ENCODE measurements at places on chromosomes 5 and 9. TPM values are rescaled to one million over a fixed set of nuclear protein-coding genes. Genes with fewer than 3 reads are reported as not detected.

The GRXCR2 gene
- not detected for total RNA-seq

The HACD4 gene
- total RNA-seq: 2.0 TPM

The KLF4 gene
- 213 TPM for total RNA-seq

DNA sequence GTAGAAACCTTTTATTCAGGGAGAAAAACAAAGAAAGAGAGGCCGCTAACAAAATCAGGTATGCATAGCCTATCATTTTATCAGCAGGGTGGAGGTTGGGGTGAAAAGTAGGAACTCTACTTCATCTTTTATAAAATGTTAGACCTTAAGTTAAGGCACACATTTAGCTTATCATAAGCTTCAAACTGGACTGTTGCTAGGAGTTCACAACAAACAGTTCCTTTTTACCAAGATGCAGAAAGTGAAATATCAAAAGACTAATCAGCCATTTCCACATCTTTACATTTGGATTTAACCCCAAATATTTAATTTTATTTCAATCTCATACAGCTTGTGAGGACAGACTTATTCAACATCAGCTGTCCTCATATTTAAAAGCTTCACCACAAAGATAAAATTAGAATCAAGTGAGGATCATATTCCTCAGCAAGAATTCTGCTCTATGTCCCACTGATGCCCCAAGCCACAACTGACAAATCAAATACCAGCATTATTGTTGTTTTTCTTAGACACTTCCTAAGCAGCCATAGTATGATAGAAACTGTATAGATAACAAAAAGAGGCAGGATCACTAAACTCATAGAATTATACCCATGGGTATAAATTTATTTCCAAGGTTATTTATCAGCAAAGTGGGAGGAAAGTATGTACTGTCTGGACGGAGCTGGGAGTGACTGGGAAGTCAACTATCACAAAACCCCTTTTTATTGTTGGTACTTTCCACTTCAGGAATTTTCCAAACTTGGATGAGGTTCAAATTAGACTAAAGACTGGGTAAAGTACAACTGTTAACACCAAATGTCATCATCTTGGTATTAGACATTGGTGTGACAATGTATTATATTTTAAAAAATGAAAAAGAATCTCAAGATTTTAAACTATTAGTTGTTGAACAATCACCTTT lies 29.9 kb upstream of the MYOT start:
- no peaks in the 10 kb centered on the region for H3K36me3 ChIP-seq
- no peak overlapping the region for H3K4me3 ChIP-seq
- H3K27ac ChIP-seq: peak overlapping the region; percentile 74
- no peak for DNase-seq
- H3K27me3 ChIP-seq: no peaks in the 10 kb centered on the region

DNA sequence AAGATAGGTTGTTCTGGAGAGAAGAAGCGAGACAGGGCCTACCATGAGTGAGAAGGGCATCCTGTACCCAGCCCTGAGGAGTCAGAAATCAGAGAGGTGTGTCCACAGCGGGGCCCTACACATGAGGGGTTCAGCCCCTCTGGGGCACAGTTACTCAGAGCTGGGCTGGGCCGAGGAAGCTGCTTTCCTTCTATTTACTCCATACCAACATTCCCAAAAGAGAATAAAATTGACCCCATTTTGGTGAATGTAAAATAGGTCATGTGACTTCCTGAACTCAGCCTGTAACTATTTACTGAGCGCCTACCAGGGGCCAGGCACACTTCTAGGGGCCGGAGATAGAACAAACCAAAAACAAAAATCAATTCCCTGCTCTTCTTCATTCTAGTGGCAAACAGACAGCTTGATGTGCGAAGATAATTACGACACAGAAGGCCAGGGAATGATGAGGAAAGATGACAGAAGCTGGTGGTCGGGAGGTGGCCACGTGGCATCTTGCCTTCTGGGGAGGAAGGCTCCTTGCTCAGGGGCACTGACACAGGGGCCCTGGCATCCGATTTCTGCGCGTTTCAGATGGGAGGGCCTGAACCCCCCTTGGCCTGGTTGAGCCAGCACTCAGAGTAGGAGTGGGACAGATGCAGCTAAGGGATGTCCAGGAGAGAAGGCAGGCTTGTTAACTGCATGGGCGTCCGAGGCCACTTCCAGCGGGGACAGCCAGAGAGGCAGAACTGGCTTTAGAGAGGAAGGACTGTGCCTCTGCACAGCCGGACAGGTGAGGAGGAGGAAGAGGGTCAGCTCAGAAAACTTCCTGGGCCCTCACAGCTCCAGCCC lies 121.8 kb downstream of the NSG2 start:
- no peaks in the 10 kb centered on the region for H3K36me3 ChIP-seq
- DNase-seq: no peak
- H3K4me1 ChIP-seq: no peaks in the 10 kb centered on the region
- no peaks in the 10 kb centered on the region for H3K27me3 ChIP-seq
- H3K27ac ChIP-seq: no peak overlapping the region
- no peak overlapping the region for H3K4me3 ChIP-seq

DNA sequence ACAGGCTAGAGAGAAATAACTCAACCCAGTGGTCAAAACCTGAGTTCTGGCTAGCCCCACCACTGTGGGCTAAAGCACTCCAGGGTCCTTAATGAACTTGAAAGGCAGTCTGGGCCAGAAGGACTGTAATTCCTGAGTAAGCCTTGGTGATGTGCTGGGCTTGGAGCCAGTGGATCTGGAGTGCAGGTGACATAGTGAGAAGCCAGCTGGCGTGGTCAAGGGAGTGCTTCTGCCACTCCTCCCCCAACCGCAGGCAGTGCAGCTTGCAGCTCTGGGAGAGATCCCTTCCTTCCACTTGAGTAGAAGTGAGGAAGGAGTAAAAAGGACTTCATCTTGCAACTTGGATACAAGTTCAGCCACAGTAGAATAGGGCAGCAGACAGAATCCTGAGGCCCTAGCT lies 424.0 kb downstream of the CDH18 start:
- DNase-seq: no peak
- no peak overlapping the region for H3K27ac ChIP-seq
- no peaks in the 10 kb centered on the region for H3K27me3 ChIP-seq
- no peaks in the 10 kb centered on the region for H3K4me1 ChIP-seq
- no peak overlapping the region for H3K4me3 ChIP-seq

DNA sequence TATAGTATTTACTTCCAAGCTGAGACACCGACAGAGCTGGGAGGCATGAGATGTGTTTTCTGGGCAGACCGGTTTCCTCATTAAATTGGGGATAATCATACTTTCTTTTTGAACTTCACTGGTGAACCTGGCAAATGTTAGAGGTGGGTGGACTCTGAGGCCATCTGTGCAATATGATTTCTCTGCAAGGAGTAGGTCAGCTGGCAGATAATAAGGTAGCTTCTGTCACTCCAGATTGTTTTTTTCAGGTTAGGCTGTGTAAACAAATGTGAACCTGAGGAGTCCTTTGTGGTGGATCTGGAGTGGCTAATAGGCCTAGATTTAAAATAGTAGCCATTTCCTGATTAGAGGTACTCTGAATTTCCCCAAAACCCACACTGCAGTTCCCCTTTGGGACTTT lies 75.4 kb upstream of the S1PR3 start:
- no peaks in the 10 kb centered on the region for H3K27me3 ChIP-seq
- DNase-seq: no peak
- no peak overlapping the region for H3K27ac ChIP-seq
- peaks cover 9% of the 10 kb centered on the region for H3K4me1 ChIP-seq
- H3K4me3 ChIP-seq: no peak overlapping the region

GRCh38 chr5:134083517-134083916 lies 31.0 kb upstream of the TCF7 start:
- H3K36me3 ChIP-seq: no peaks in the 10 kb centered on the region
- H3K27me3 ChIP-seq: no peaks in the 10 kb centered on the region
- DNase-seq: no peak

DNA sequence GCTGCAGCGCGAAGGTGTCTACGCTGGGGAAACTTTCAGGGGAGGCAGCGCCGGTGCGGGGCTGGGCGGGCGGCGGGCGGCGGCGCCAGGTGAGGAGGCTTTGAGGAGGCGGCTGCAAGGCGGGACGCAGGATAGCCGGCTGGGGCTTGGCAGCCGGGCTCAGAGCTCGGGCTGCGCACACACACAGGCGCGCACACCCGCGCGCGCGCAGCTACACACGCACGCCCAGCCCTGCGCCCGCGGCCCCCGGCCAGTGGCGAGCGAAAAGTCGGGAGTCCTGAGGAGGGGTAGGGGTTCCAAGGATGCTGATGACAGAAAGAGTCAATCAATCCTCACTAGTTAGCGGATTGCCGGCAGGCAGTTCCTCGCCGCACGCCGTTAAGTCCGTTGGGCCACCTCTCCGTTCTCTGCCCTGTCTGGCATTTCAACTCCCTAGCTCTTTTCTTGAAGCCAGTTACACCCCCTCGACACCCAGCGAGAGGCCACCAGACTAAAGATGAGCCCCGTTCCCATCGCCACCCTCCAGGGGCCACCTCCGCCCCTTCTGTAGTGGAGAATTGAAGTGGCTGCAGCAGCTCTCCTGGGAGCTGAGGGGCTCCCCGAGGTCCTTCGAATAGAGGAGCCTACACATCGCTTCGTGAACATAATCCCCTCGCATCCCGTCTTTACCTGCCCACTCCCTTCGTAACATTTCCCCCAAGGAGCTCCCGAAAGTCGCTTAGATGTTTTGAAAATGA lies 1640.3 kb upstream of the C9orf72 start:
- no peak within 1 kb of the TSS for H3K27ac ChIP-seq
- peaks cover 5% of the 10 kb centered on the region for H3K27me3 ChIP-seq
- no peak for DNase-seq
- H3K4me3 ChIP-seq: peak within 1 kb of the TSS; percentile 60

DNA sequence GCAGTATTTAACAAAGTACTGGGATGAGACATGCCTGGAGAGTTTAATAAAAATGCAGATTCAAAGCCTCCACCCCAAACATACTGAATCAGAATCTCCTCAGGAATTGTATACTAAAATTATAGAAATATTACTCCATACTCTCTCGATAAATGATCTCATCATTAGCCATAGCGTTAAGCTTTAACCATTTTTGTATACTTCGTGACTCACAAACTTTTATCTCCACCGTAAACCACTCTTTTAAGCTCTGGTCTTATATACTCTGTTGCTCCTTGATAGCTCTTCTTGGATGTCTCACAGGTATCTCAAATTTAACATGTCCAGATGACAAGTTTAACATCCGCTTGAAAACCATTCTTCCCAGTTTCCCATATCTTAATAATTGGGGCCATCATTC lies 327.8 kb downstream of the ADGRV1 start:
- no peak for DNase-seq
- H3K4me1 ChIP-seq: peaks cover 5% of the 10 kb centered on the region
- no peaks in the 10 kb centered on the region for H3K27me3 ChIP-seq
- H3K27ac ChIP-seq: no peak overlapping the region
- no peaks in the 10 kb centered on the region for H3K36me3 ChIP-seq

- DNase-seq: no peak
- H3K4me3 ChIP-seq: no peak overlapping the region
- H3K27me3 ChIP-seq: no peaks in the 10 kb centered on the region
- H3K27ac ChIP-seq: no peak overlapping the region
- H3K4me1 ChIP-seq: no peaks in the 10 kb centered on the region
These were observed 38.3 kb upstream of the RORB start for GRCh38 chr9:74458832-74459231.

DNA sequence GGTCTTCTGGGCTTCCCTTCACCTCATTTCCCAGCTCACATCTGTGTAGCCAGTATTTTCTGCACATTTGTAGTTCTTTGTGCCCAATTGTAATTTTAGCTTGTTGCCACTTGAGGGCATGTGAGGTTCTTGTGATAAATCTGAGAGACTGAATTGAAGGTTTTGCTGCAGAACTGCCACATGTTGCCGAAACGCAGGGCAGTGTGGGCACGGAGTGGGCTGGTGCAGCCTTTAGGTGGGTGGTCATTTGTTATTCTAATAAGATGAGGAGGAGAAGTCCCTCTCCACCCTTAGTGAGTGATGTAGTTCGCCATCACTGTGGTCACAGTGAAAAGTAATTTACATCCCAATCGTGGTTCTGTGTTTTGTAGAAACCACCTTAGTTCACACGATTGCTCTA lies 21.2 kb downstream of the OTULIN start:
- H3K36me3 ChIP-seq: peaks cover 26% of the 10 kb centered on the region
- peaks cover 9% of the 10 kb centered on the region for H3K4me1 ChIP-seq
- no peak overlapping the region for H3K4me3 ChIP-seq
- no peak overlapping the region for H3K27ac ChIP-seq
- DNase-seq: no peak
- H3K27me3 ChIP-seq: no peaks in the 10 kb centered on the region

DNA sequence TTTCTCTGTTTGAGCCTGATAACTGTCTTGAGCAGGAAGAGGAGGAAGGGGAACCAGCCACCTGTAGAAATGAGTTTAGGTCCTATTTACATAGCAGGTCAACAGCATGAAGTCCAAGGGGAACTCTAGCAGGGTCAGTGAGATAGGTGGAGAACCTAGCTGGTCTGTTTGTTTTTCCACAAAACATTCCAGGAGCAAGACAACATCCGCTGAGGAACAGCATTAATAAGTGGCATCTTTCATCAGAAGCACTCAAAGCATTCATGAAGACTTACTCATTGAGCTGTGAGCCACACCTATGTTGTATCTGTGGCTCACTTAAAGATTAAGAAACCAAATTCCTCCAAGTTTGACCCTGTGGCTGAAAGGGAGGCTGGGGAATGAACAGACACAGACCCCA lies 115.9 kb downstream of the ACTBL2 start:
- no peak overlapping the region for H3K4me3 ChIP-seq
- no peaks in the 10 kb centered on the region for H3K27me3 ChIP-seq
- H3K36me3 ChIP-seq: no peaks in the 10 kb centered on the region
- H3K4me1 ChIP-seq: no peaks in the 10 kb centered on the region
- H3K27ac ChIP-seq: no peak overlapping the region
- no peak for DNase-seq

GRCh38 chr5:168064933-168065622 lies 226.4 kb upstream of the WWC1 start:
- H3K36me3 ChIP-seq: no peaks in the 10 kb centered on the region
- H3K4me1 ChIP-seq: no peaks in the 10 kb centered on the region
- no peaks in the 10 kb centered on the region for H3K27me3 ChIP-seq
- H3K4me3 ChIP-seq: no peak overlapping the region
- H3K27ac ChIP-seq: no peak overlapping the region

- peak overlapping the region; percentile 97 for H3K27ac ChIP-seq
- no peaks in the 10 kb centered on the region for H3K36me3 ChIP-seq
- DNase-seq: no peak
- peak overlapping the region; percentile 91 for H3K4me3 ChIP-seq
- no peaks in the 10 kb centered on the region for H3K27me3 ChIP-seq
These were observed 400 bp downstream of the KDM4C start for GRCh38 chr9:6758248-6758497.

- H3K27me3 ChIP-seq: no peaks in the 10 kb centered on the region
- H3K4me1 ChIP-seq: peaks cover 5% of the 10 kb centered on the region
- peak overlapping the region; percentile 29 for H3K4me3 ChIP-seq
- H3K27ac ChIP-seq: no peak overlapping the region
- no peaks in the 10 kb centered on the region for H3K36me3 ChIP-seq
These were observed 32.2 kb upstream of the TGFBI start for GRCh38 chr5:135996611-135997010.

- no peaks in the 10 kb centered on the region for H3K27me3 ChIP-seq
- no peak for DNase-seq
- H3K27ac ChIP-seq: no peak overlapping the region
- no peaks in the 10 kb centered on the region for H3K4me1 ChIP-seq
- H3K36me3 ChIP-seq: no peaks in the 10 kb centered on the region
These were observed 175.9 kb upstream of the IZUMO3 start for GRCh38 chr9:24721621-24722020.

GRCh38 chr9:105971986-105972385 lies 277.6 kb downstream of the TMEM38B start:
- H3K36me3 ChIP-seq: no peaks in the 10 kb centered on the region
- H3K27me3 ChIP-seq: no peaks in the 10 kb centered on the region
- no peak overlapping the region for H3K27ac ChIP-seq
- no peak for DNase-seq
- no peaks in the 10 kb centered on the region for H3K4me1 ChIP-seq

- H3K27me3 ChIP-seq: no peaks in the 10 kb centered on the region
- no peak for DNase-seq
- peaks cover 47% of the 10 kb centered on the region for H3K36me3 ChIP-seq
- H3K27ac ChIP-seq: peak overlapping the region; percentile 66
- H3K4me3 ChIP-seq: no peak overlapping the region
These were observed 51.7 kb upstream of the LRRTM2 start for GRCh38 chr5:138926688-138927448.

Measured in thoracic aorta (tissue), 2 donors.